ENCODE measurements at places on chromosomes 13 and 19.

DNA sequence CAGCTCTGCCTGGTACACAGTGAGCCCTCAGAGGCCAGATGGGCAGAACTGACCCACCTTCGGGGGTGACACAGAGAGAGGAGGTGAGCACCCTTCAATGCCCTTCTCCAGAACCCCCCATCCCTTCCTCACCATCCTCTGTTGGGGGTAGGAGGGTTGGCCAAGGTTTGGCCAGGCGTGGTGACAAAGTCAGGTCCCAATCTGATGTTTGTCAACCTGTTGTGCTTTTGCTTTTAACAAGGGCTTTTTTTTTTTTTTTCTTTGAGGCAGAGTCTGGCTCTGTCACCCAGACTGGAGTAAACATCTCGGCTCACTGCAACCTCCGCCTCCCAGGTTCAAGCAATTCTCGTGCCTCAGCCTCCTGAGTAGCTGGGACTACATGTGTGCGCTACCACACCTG lies 7.3 kb downstream of the PTGIR start:
- DNase-seq: no peak

DNA sequence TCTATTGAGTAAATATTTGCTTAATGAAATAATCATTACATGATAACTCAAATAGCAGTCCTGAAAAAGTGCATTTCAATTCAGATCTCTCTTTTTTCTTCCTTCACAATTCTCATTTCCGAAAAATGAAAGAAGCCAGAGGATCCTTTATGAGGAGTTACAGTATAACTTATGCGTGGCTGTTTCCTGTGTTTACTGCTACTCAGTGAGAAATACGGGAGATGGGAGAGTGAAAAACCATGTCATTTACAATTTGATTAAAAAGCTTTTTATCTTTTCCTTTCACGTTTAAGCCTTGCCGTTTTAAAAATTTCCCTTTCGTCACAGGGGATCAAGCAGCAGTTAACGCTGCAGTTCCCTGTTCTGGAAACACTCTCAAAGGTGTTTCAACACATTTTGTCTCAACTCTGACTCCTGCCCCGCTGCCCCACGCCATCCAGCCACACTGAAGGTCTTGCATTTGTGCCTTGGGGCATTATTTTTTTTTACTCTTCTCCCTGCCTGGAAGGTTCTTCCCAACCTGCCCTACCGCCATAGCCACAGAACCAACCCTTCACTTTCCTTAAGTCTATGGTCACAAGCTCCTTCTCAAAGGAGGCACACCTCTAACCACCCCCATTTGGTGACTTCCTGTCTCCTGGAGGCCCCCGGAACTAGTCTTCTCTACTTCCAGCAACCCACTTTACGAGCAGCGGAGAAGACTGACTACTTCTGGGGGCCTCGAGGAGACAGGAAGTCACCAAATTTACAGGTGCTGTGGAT lies 17.0 kb downstream of the KL start:
- DNase-seq: peak; percentile 23

GRCh38 chr13:27125357-27126282 lies 46.0 kb downstream of the USP12 start:
- no peak for DNase-seq

GRCh38 chr19:23393121-23393520 lies 2.1 kb downstream of the ZNF91 start:
- no peak for DNase-seq

- no peak for DNase-seq
Observed at GRCh38 chr19:45777395-45777961, 4.8 kb downstream of the DMPK start.

All from activated CD4-positive, alpha-beta T cell treated with anti-CD3 and anti-CD28 coated beads, Interleukin-2, amount 50 U/mL, for 24 hours (primary cell).